ENCODE measurements at places on chromosomes 16 and 17.

DNA sequence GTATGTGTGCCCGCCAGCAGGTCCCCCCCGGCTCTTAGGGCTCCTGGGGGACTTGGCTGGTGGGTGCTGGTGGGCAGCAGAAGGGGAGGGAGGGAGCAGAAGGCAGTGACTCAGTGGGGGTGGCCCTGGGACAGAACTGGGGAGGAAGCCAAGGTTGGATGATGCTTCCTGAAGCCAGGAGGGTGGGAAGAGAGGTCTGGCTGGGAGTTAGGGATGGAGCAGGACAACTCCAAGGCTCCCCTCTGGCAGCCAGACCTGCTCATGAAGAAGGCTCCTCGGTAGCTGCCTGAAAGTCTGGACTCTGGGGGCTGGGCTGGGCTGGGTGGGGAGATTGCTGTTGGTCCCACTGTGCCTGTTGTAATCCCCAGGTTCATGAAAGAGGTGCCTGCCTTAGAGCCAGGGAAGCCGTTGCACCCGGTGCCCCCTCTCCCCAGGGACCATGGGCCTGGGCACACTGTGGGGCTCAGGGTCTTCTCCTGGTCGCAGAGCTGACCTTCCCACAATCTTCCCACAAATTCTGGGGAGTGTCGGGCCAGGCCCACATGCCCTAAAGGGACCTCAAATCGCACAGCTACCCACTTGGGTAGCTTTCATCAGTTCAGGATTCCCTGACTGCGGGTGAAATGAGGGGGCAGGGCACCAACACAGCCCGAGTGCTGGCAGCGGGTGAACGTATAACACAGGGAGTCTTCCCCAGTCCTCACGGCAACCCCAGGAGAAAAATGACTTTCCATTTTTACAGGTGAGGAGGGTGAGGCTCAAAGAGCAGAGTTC, 1.1 kb upstream of the PLEKHG4 start:
- DNase-seq: no peak

DNA sequence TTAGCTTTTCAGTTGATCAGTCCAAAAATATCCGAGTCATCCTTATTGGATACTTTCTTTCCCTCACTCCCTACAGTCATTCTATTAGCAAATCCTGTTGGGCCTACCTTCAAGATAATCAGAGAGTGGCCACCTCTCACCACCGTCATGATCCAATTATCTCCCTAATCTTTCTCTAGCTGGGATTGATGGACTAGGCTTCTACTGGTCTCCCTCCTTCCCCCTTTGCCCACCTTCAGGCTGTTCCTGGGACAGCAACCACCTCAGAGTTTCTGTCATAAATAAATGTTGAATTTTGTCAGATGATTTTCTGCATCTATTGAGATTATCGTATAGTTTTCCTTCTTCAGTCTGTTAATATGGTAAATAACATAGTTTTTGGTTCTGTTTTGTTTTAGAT, 16.2 kb upstream of the RHBDL3 start:
- DNase-seq: no peak

- no peak for DNase-seq
These were observed 44.0 kb upstream of the PABPN1L start for GRCh38 chr16:88910284-88911135.

DNA sequence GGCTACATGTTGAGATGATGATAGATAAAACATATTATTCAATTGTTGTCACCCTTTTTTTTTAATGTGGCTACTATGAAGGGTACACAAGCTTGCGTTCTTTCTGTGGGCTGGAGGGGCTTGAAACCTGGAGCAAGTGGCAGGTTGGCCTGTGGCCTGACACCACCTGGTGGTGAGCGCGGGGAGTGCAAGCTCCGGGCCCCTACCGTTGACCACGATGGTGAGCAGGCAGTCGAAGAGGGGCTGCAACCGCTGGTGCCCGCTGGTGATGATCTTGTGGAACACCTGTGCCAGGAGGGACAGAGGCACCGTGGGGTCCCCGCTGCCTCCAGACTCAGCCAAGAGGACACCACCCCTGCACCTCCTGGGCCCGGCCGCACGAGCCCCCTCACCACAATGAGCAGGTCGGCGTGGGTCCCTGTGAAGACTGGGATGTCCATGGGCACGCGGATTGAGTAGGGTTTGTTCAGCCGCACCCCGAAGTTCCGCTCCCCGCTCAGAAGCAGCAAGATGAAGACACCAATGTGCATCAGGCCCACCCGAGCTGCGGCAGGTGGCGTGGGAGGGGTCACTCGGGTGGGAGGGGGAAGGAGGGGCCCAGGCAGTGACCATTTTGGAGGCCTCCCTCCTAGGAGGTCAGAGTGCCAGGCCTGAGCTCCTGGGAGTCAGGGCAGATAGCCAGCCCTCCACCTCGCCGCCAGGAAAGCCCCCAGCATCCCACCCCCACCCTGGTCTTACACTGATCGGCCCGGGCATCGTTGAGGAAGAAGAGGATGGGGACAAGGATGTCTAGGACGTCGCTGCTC, 14.4 kb downstream of the HID1 start:
- peak; percentile 82 for DNase-seq
